ENCODE measurements at places on chromosomes 4 and X.

- no peak for DNase-seq
Measured at GRCh38 chrX:101394372-101394771, 3.6 kb downstream of the RPL36A start.

- DNase-seq, result no peak
Measured at GRCh38 chr4:76449362-76449767, 14.3 kb downstream of the SHROOM3 start.

DNA sequence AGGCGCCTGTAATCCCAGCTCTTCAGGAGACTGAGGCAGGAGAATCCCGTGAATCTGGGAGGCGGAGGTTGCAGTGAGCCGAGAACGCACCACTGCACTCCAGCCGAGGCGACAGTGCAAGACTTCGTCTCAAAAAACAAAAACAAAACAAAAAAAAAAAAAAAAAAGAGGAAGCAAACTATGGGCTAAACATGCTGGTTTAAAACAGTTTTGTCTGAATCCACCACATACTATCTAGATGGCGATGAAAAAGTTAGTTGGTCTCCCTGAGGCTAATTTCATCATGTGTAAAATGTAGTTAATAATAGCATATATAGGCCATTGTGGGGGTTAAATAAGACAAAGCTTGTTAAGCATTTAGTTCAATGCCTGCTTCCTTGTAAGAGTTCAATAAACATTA lies 451.1 kb downstream of the RPA4 start:
- no peak for DNase-seq

GRCh38 chr4:93144644-93145043 lies 683.9 kb upstream of the ATOH1 start:
- no peak for DNase-seq

DNA sequence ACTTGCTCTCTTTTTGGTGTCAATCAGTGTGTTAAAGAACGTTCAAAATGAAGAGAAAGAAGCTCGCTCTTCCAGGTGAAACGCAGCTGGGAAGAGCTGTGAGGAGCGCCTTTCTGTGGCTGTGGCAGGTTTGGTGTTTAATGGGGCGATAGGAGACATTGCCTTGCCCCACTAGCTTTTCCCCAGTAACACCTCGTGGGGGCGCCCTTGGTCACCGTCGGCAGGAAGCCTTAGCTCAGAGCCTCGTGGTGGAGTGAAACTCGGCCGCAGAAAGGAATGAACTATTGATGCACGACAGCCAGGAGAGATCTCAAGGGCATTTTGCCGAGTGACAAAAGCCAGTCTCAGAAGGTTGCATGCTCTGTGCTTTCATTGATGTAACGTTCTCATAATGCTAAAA lies 65.1 kb downstream of the GPR143 start:
- no peak for DNase-seq

DNA sequence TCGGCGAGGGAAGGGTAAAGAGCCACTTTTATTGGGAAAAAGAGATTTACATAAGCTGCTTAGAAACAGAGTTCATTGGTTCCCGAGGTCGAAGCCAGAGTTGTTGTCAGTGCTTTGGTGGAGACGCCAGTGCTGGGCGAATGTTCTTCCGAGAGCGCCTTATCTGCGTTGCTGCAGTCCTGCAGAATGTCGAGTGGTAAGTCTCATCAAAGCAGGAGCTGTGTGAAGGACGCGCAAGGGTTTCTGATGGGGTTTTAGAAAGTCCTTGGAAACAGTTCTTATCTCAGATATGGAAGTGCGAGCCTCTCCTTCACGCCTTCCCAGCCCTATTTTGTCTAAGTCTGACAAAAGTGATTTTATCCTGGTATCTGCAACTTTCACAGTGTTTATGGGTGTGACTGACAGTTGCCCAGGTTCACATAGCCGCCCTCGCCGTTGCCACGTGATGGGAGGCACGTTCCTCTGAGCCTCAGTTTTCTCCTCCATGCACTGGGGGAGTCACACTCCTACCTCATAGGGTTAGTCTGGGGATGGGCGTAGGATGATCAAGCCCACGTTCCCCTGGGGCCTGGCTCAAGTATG lies 47.3 kb upstream of the NSG1 start:
- no peak for DNase-seq

DNA sequence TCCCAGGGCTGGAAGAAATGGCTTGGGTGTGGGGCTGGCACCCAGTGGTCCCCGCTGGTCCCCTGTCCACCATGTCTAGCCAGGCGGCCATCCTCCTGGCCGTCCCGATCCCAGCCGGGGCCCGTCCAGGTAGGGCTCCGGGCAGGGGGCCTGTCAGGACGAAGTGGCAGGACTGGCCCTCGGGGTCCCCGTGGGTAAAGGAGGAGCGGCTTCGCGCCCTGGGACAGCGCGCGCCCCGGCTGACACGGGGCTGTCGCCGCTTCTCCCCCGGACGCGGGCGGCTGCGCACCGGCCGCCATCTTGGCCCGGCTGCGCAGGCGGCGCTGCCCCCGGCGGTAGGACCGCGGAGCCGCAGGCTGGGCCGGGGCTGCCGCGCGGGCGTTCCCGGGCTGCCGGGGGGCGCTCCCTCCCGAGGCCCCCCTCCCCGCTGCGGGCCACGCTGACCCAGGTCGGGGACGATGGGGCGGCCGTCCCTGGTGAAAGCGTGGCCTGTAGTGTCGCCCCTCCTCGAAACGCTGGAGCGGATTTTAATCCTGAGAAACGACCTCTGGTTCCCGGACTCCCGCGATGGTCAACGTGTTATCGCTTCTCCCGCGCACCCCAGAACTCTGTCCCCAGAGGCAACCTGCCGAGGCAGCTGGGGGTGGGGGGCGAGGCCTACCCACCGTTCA lies 60.4 kb upstream of the BCOR start:
- no peak for DNase-seq

DNA sequence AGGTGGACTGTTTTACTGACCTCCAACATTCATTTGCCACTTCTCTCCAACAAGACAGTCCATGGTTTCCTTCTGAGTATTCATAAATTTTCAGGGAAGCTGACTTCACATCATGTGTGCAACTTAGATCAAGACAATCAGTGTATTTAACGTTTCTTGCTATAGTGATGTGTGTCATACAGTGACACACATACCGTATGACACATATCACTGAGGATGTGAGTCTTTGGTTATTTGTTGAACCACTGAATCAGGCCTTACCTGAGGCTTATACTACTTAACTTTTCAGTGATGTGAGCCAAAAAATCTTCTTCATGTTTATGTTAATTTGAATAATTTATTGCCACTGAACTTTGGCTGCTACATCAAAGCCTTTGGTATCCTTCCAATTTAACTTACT lies 166.8 kb downstream of the BMPR1B start:
- DNase-seq, result no peak

- no peak for DNase-seq
Measured at GRCh38 chr4:143336781-143337599, at the start of gene GAB1. Gene GAB1 (plus strand): TSS chr4:143336876. CDS start chr4:143337189, 313 bp downstream.

GRCh38 chr4:159549098-159549518 lies 446.2 kb downstream of the RAPGEF2 start:
- no peak for DNase-seq

DNA sequence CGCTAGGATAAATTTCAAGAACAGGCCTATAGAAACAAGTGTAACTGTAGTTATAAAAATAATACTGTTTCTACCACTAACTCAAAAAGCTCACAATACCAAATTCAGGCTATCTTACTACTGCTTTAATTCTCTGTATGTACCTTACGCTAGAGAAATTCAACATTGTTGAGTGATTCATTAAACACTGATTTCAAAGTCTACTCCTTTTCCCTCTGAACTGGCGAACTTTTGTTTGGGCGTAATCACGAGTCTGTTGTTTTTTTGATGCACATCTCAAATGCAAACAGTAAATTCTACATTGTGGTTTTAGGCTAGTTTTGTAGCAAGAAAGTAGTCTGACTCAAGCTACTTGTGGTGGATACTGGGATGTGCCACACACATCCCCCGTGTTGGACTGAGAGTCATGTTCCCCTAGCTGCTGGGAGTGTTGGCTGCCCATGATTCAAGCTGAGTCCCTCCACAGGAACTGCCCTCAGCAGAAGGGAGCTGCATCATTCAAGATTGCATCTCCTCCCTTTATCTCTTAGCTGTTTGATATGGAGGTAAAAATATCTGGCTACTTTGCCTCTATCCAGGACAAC lies 406.1 kb downstream of the RAPGEF2 start:
- no peak for DNase-seq

GRCh38 chr4:121096629-121097028 lies 24.3 kb upstream of the NDNF start:
- DNase-seq, result no peak

GRCh38 chr4:7554905-7555304 lies 120.2 kb upstream of the PSAPL1 start:
- DNase-seq, result no peak

DNA sequence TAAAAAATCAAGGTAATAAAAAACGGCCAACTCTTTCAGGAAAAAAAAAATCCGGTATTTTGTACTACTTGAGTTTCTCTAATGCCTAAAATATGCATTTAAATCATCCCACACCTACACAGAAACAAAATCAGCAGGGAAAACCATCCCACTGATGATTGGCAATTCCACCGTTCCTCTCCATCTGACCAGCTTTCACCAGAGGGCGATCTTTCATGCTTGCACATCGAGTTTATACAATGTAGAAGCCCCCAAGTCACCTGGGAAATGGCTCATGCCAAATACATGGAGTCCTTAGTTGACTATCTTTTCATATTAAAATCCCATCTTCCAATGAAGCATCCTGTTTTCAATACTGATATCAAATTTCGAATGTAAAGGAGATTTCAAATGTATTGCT lies 69.2 kb downstream of the PTCHD1 start:
- DNase-seq, result no peak

DNA sequence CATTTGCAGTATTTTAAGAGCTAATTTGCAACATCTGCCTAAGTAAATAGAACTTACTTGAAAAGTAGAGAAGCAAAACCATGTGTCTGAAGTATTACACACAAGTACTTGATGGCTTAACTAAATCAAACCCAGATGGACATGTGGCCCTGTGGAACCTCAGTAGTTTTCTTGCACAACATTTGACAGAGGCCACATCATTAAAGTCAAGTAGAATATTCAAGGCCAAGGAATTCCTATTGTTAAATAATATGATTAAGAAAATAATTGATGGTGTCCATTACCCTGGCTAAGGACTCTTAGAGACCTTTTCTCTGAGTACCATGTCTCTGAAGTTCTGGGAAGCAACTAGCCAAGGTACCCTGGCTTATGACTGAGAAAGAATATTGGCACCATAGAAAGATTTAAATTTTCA lies 135.4 kb upstream of the OTUD4 start:
- no peak for DNase-seq

DNA sequence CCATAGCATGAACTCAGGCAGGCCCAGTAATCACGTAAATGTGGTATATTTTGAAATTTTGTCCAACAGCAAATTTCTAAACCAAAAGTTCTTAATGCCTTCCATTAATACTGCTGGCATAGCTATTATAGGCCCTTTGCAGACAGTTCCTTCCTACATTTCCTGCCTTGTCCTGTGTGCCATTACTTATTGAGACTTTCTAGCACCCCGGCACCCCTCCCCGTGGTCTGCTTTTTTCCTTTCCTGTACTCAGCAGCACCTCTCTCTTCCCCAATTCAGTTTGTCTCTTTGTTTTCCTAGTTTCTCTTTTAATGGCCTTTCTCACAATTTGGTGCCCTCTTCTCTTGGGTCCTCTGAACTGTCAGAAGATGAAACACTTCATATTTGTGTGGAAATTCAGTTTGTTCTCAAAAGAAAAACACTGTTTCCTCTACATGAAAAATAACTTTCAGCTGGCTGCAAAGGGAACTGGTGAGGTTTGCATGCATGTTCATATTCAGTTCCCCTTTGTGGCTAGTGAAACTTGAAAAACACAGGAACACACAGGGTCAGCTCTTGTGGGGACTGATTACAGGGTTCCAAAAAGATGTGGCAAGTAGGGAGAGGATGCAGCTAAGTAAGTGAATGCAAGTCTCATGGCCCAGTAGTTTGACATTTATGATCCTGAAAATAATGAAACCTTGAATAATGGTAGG lies 17.1 kb downstream of the GPR34 start:
- no peak for DNase-seq

DNA sequence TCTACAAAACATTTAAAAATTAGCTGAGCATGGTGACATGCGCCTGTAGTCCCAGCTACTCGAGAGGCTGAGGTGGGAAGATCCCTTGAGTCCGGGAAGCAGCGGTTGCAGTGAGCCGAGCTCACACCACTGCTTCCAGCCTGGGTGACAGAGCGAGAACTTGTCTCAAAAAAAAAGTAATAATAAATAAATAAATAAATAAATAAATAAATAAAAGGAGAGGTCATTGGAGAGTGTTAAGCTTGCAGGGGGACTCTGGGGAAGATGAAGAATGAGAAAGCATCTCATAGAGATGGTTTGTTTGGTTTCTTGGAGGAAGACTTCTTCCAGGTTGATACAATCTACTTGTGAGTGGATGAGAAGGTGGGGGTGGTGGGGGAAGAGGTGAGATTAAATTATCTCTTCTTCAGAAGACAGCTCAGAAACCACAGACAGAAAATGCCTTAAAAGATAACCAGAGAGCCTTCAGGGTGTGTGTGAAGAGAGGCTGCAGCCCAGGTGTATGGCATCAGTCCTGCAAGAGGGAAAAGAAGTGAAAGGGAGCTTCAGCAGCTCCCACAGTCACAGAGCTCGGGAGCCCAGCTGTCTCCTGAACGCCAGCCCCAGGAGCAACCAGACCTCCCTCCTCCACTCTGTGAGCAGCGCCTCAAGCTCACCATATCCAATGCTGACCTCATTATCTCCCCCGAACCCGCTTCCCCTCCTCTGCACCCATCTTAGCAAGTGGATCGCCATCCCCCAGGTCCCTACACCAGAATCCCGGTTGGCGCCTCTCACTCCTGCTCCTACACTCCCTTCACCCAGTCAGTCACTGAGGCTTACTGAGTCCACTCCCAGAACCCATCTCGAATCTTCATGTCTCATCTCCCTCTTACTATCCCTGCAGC lies 48.2 kb downstream of the RBM47 start:
- no peak for DNase-seq

DNA sequence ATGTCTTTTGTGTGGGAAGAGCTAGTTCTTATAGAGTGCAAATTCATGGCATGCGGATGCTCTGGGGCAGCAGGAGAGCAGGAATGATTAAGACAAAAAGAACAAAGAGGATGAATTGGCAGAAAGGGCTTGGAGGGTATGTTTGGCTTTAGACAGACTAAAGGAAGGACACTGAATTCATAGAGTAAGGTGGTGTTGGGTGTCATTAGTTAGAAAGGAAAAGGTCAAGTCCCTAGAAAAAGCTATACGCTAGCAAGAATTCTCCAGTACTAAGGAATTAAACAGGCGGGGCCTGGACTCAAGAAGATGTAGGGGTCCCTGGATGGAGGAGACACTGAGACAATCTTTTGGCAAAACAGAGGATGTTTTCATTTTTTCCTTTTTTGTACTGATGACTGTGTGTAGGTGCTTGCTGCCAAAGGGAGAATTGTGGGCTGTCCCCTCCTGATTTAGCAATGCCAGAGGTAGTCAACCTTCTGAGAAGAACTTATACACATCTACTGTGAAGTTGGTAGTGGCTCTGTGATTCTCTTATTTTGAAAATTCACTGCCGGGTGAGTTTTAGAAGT lies 391.0 kb downstream of the SPRY1 start:
- no peak for DNase-seq

Measured in stimulated activated CD8-positive, alpha-beta memory T cell treated with anti-CD3 and anti-CD28 coated beads, Interleukin-12 subunit alpha, Interleukin-12 subunit beta, amount 100 ng/mL, for 1 hour (primary cell).